ENCODE measurements at places on chromosomes 2 and 18. TPM values are rescaled to one million over a fixed set of nuclear protein-coding genes. Genes with fewer than 3 reads are reported as not detected.

The EVA1A gene
- 0.94 TPM for total RNA-seq

DNA sequence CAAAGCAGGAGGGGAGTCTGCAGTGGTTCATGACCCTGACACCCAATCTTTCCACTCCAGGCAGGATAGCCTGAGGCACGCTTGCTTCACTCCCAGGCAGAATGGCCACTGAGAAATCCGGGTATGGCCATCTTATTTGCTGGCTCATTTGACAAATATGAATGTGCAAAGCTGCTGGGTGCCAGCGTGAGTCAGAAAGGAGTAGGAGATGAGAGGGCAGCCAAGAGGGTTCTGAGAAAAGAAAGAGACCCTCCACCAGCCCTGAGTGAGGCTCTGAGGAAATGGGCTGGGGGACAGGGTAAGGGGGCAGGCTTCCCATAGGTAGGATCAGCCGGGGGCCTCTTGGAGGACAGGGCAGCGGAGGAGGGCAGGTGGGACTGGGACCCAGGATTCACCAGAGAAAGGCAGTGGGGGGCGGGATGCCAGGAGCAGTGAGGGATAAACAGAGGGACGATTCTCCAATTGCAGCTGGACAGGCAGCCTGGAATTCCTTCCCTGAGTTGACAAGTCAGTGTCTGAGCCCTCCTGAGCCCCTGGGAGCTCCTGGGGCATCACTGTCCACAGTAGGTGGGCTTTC is 15.2 kb downstream of the RAMP1 start:
- no peak for DNase-seq

DNA sequence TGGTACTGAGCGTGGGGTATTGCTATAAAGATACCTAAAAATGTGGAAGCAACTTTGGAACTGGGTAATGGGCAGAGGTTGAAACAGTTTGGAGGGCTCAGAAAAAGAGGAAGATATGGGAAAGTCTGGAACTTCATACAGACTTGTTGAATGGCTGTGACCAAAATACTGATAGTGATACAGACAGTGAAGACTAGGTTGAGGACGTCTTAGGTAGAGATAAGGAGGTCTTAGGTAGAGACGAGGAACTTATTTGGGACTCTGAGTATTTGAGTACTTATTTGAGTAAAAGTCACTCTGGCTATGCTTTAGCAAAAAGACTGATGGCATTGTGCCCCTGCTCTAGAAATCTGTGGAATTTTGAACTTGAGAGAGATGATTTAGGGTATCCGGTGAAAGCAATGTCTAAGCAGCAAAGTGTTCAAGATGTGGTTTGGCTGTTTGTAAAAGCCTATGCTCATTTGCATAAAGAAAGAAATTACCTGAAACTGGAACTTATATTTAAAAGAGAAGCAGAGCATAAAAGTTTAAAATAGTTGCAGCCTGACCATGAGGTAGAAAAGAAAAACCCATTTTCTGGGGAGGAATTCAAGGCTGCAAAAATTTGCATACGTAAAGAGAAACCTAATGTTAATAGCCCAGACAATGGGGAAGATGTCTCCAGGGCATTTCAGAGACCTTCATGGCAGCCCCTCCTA is 219.6 kb downstream of the PDE1A start:
- DNase-seq = no peak

The COL3A1 gene
- 51.8 TPM for total RNA-seq

The CRYGD gene
- total RNA-seq = not detected

DNA sequence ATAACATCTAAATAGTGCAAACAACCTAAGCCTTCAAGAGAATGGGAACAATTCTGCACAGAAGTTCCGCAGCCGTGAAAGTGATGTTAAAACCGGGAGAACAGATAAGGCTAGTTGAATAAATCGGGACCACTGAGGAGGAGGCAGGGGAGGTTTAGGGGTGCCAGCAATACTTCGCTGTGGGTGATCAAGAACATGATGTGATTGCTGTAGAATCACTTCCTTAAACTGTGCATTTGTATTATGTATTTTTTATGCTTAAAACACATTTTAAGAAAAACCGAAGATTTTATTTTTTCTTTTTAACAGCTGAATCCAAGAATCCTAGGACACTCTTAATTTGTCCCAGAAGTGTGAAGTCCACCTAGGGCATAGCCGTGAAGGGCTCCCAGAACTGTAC is 33.6 kb downstream of the TTC32 start:
- no peak for DNase-seq

DNA sequence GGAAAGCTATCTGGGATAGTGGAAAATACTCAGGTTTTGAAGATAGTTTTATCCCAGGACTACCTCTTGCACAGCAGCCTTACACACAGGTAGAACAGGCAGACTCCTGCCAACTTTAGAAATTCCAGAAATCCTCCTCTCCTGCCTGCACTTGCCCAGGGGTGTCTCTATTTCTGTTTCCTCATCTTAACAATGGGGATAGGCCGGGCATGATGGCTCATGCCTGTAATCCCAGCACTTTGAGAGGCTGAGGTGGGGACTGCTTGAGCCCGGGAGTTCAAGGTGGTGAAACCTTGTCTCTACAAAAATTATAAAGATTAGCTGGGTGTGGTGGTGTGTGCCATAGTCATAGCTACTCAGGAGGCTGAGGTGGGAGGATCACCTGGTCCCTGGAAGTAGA is 117.0 kb upstream of the ARL5A start:
- no peak for DNase-seq

DNA sequence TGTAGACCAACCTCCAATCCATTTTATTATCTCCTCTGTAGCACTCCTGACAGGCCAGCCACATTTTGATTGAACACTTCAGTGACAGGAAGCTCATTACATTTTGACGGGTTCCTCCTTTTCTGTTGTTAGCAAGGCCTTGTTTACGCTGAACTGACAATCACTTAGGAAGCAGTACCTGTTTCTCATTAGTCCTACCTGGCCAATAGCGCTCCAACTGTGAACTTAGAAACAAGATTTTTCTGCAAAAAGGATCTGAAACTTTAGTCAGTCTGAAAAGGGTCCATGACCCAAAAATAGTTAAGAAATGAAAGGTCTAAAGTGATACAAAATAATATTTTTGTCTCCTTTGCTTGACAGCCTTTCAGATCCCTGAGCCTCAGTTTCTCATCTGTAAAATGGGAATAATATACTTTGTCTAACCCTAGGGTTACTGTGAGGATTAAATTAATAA is 119.6 kb upstream of the MSTN start:
- no peak for DNase-seq

- no peak for DNase-seq
Measured at GRCh38 chr2:160666154-160667060, 172.8 kb upstream of the RBMS1 start.

DNA sequence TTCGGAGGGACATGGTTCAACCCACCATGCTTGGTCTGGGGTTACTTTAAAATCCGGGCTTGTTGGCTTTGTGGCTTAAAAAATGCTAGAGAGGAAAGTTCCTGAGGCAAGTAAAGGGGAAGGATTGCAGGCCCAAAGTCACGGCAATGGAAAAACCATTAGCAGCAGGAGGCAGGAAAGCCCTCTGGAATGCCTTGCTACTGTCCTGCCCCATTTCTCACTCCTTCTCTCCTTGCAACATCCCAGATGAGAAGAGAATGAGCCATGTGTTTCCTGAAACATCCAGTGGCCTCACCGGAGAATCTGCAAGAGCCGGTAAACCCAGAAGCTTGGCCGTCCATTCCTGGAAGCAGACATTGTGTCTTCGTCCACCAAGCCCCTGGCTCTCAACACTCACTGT is 97.4 kb upstream of the LCLAT1 start:
- DNase-seq = no peak

DNA sequence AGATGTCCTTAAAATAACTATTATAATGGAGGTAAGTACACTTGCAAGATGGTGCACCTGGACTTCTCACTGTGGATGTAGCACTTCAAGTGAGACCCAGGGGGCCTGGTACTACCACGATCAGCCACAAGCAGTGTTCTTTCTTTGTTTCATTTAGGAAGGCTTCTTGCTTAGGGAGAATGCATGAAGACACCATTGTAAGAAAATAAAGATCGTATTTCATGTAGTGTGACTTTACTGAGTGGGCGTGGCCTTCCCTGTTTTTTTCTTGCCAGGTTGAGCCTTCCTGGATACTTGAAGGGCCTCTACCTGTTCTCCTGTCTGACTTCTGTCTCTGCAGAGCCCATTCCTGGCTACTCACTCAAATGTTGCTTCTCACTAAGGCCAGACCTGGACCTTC is 615.6 kb upstream of the SOX11 start:
- DNase-seq = no peak

GRCh38 chr2:20471148-20471547 is 24.3 kb downstream of the RHOB start:
- DNase-seq = no peak

DNA sequence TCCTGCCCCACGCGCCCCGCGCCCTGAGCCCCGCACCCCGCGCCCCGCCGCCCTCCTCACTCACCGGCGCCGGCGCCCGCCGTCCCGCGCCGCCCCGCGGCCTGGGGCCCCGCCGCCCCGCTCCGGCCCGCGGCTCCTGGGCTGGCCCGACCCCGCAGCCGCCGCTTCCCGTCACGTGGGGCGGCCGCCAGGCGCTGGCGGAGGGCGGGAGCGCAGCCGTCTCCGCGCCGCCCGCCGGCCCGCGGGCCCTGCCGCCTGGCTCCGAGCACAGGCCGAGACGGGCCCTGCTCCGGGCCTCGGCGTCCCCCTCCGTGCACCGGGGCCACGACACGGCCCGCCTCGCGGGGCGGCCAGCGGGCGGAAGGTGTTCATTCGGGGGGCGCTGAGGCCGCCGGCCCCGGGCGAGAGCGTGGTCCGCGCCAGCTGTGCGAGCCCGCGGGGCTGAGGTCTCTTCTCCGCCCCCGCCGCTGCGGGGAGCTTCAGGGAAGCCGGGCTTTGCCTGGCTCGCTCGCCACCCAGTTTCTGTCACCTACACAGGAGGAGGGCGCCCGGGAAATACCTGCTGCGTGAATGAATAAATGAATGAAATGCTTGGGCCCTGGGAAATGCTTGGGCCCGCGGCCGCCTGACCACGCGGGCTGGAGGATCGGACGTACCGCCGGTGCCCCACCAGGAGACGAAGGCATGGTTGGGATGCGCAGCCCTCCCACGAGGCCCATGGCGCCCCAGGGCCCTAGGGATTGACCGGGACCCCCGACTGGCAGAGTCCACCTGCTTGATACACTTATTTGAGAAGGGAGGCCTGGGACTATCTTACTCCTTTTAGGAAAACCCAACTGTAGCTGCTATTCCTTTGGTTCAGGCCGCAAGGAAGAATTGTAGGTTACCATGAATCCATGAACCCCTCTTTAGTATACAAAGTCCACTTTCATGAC is at the start of gene TGFBRAP1:
Gene TGFBRAP1, minus strand, starts transcription at position 175 of the 935 bp plus-strand sequence. CDS start 21,434 bp downstream, outside the sequence.
- DNase-seq = peak; percentile 80
